ENCODE measurements at places on chromosomes 7 and 10.
A peak's percentile ranks its signal among the peaks of the same experiment; 100 is the strongest.

GRCh38 chr10:99993701-99994689 lies 15.8 kb downstream of the DNMBP start:
- DNase-seq, result peak; percentile 95

DNA sequence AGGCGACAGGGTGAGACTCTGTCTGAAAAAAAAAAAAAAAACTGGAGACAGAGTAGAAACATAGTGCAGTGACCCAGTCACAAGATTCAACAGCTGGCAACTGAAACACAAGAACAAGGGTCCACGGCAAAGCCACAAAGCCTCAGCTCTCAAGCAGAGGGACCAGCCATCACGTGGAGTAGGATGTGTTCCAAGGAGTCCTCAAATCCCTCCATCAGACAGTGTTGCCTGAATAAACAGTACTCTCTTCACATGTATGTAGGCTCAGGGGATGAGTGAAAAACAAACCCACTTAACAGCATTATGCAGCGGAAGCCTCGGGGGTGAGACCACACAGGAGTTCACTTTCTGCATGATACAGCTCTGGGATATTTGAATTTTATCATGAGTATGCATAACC lies 62.0 kb downstream of the SLIT1 start:
- DNase-seq, result peak; percentile 44

DNA sequence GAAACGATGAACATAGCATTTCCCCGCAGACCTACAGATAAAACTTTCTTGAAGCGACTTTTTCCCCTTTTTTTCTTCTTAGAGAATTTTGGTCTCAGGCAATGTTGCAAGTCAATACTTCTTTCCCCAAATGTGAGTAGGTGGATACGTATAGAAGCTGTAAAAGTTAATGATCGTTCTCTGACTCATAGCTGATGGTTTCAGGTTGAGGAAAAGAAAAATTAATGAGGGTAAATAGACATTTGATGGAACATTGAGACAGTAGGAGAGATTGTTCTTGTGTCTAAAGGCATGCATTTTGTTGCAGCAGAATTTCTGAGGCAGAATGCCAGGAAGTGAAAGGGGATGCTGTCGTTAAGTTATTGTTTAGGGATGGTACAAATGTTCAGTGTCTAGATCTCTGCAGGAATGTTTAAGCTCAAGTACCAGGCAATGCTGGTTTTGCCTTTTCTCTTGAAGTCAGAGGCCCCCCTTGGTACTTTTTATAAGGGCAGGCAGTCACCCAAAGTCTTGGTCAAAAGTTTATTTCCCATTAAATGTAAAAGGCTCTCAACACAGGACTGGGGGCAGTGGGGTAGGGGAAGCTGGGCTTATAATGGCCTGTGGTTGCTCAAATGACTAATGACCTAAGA lies 9.3 kb downstream of the TCF7L2 start:
- peak; percentile 82 for DNase-seq

GRCh38 chr10:128570319-128570995 lies 444.2 kb upstream of the MKI67 start:
- no peak for DNase-seq

DNA sequence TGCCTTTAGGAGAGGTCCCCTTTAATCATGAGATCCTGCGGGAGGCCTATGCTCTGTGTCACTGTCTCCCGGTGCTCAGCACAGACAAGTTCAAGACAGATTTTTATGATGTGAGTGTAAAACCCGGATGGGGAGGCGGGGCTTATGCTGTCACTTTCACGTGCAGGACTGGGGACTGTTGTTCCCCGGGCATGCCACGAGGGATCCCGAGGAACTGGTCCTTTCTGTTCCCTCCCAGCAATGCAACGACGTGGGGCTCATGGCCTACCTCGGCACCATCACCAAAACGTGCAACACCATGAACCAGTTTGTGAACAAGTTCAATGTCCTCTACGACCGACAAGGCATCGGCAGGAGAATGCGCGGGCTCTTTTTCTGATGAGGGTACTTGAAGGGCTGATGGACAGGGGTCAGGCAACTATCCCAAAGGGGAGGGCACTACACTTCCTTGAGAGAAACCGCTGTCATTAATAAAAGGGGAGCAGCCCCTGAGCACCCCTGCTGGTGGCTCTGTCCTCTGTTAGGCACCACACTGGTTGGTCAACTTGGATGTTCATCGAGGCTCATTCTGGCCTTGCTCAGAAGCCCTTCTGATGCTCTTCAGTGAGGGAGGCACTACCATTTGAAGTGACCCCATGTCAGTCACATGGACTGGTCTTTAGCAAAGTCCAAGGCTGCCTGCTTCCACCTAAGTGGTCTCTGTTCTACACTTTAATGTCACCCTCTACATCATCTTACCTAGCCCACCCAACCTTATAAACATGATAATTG lies 2.8 kb downstream of the COPS6 start:
- DNase-seq, result no peak

- peak; percentile 3 for DNase-seq
Observed at GRCh38 chr7:142104550-142105527, 6.7 kb upstream of the MGAM2 start.

DNA sequence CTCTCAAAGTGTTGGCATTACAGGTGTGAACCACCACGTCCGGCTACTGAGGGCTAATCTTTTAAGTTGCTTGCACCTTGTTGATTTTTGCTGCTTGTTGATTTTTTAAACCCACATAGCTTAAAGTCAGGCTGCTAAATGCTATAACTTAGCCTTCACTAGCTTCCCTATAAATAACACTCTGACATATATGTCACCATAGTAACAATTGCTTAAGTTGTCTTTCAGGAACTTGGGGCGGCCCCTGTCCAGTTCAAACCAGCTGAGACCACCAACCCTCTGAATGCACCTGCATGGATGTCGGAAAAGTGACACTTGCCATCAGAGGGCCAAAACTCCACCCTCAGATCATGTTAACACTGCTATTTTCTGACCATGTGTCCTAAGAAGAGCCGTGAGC lies 47.3 kb downstream of the ST8SIA6 start:
- DNase-seq, result no peak

DNA sequence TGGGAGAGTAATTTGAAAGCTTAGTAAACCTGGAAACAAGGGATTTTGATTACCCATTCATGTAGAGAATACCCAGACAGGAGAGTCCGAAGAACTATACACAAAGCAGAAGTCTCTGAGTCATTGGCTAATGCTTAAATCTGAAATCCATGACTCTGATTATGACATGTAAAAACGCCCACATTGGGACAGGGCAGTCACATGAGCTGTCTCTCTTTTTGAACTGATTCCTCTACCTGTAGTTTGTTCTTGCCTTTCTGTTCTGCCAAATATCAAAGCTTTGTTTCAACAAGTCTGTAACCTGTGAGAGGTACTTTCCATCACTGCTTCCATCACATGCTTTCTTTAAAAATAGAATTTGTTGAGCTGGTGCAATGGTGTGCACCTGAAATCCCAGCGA lies 4.3 kb upstream of the GPNMB start:
- no peak for DNase-seq

GRCh38 chr10:5776136-5776880 lies 36.9 kb downstream of the GDI2 start:
- no peak for DNase-seq

Data from foreskin melanocyte (primary cell).